CD4-positive, alpha-beta T cell treated with Interleukin-15 for 4 hours (primary cell): ENCODE measurements at places on chromosomes 16 and 17.

DNA sequence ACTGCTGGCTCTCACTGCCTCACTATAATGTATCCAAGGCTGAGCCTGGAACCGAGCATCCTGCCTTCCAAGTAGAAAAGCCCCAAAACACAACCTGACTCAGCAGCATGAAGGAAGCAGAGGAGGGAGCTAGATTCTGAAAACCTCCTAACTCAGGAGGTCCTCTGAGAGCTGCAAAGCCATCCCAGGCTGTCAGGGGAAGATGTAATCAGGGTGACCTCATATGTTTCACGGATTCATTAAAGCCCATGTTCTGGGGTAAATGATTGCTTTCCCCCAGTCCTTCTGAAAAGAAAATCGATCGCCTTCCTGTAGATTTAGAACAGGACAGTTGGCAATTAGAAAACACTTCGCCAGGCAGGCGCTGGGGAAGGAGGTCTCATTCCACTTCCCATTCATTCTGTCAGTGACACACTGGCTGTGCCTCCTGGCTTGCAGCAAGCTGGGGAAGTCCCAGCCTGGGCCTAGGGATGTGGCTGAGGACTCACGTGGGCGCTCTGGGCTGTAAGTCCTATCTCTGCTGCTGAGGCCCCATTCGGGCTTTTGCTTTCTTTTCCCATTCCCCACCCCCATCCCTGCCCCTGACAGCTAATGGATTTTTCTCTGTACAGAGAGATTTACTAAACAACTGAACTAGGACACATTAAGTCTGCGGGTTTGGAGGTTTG lies 75.7 kb upstream of the TMEM132E start:
- DNase-seq, result no peak

GRCh38 chr17:80466188-80466705 lies 10.2 kb downstream of the NPTX1 start:
- no peak for DNase-seq

DNA sequence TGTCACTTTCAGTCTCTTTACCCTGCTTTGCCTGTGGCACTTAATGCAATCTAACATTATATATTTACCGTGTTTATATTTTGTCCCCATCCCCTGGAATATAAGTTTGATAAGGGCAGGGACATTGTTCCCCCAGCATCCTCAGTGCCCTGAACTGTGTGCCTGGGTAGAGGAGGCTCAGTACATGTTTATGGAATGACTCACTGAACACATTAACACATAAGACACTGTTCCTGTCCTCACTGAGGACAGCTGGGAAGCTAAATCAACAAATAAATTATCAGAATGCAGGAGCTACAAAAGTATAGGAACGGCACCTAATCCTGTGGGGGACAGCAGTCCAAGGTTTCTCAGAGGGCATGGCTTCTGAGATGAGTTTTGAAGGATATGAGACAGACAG lies 27.8 kb downstream of the GRIN2A start:
- no peak for DNase-seq

GRCh38 chr17:28749516-28750177 lies 5.8 kb downstream of the TRAF4 start:
- no peak for DNase-seq

DNA sequence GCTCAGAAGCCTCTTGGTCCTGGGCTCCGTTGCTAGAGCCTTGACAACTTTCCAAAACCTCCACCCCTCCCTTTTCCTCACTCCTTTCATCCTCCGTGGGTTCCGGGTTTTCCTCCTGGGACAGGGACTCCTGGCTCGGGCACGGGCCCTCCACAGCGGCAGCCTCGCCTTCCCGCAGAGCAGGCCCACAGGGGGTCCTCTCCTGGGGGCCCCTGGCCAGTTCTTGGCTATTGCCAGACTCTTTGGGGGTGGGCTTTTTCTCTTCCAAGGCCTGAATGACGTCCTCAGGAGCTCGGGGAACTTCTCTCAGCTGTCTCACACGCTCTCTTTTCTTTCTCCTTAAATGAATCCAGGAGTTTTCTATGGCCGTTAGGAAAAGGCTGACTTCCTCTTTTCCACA lies 19.3 kb upstream of the MNT start:
- no peak for DNase-seq

DNA sequence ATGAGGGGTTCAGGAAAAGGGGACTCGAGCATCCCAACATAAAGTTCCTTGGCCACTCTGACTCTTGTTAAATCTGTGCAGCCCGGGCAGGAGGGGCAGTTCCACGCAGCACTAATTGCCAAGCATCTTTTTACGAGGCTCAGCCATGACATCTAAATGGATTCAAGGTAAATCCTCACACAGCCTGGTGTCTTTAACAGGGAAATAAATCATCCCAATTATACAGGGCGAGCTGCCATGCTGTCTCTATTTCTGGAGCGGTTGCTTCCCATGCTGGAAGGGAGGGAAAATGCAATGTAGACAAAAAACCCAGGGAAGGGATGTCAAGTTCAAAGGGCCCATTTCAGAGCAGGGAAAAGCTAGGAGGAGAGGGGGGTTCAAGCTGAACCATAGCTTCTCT lies 110.0 kb downstream of the GAS7 start:
- no peak for DNase-seq

GRCh38 chr16:4982056-4982867 lies 24.1 kb downstream of the SEC14L5 start:
- DNase-seq, result no peak

DNA sequence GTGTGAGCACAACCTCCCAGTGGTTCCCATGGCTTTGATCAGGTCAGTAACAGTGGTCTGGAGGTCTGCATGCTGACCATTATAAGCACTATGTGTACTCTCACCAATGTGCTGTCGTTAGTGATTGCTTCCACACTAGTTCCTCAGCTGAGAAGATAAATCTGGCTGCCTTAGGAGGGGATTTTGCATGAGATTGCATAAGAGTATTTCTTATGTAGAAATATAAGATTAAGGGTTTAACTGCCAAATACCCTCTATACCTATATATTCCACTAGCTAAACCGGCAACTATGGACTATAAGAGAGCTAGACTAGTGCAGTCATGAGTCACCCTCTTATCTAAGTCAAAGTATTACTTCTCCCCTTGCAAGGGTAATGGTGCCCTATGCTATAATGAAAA lies 580.2 kb downstream of the CDH11 start:
- DNase-seq, result no peak

GRCh38 chr17:52477824-52478699 lies 319.5 kb upstream of the CA10 start:
- no peak for DNase-seq

DNA sequence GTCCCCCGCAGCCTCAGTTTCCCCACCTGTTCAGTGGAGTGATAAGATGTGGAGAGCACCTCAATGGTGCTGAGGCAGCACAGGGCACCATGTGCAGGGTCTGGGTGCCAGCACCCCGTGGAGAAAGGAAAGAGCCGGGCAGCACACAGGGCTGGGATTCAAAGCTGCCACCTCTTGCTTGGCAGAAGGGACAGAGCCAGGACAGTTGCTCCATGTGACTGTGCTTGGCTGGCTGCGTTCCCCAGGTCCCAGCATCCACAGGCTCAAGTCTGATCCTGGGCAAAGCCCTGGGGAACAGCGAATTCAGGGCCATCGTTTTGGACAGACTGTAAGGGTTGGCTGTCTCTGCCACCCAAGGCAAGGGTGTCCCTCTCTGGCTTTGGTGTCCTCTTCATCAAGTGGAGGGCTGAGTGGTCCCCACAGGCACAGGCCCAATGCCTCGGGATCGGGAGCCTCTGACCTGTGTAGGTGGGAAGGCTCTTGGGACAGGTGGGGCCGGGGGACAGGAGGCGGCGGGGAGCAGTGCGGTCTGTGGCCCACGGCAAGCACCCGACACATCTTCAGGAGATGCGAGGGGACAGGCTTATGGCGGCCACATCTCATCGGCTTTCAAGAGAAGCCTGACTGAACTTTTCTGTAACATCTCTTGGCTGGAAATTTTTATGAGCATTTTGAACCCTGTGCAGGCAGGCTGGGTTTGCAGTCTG lies 8.5 kb downstream of the ZNF469 start:
- DNase-seq, result no peak

GRCh38 chr16:49742428-49743202 lies 113.3 kb downstream of the ZNF423 start:
- DNase-seq, result no peak

GRCh38 chr17:75876190-75876937 lies 2.0 kb downstream of the TRIM47 start:
- peak; percentile 86 for DNase-seq

GRCh38 chr16:482468-483185 lies 44.9 kb upstream of the CAPN15 start:
- DNase-seq, result no peak

- DNase-seq, result no peak
Measured at GRCh38 chr17:7217113-7217987, 2.3 kb downstream of the DLG4 start.

DNA sequence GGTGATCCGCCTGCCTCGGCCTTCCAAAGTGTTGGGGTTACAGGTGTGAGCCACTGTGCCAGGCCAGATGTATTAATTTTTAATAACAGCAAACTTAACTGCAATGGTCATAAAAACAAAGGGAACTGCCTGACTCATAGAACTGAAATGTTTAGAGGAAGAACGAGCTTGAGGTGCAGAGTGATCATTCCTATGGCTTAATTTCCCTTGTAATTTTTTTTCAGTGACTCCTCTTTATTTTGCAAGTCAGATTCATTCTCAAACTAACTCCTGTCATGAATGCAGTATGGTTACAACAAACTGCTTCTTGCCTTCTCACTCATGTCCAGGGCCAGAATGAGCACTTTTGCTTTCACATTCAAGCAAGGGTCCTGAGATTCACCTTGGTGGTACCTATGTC lies 231.3 kb downstream of the HAPSTR1 start:
- DNase-seq, result no peak

GRCh38 chr17:76893623-76894334 lies 25.6 kb downstream of the MGAT5B start:
- no peak for DNase-seq

GRCh38 chr16:7026639-7027038 lies 306.0 kb upstream of the RBFOX1 start:
- no peak for DNase-seq

DNA sequence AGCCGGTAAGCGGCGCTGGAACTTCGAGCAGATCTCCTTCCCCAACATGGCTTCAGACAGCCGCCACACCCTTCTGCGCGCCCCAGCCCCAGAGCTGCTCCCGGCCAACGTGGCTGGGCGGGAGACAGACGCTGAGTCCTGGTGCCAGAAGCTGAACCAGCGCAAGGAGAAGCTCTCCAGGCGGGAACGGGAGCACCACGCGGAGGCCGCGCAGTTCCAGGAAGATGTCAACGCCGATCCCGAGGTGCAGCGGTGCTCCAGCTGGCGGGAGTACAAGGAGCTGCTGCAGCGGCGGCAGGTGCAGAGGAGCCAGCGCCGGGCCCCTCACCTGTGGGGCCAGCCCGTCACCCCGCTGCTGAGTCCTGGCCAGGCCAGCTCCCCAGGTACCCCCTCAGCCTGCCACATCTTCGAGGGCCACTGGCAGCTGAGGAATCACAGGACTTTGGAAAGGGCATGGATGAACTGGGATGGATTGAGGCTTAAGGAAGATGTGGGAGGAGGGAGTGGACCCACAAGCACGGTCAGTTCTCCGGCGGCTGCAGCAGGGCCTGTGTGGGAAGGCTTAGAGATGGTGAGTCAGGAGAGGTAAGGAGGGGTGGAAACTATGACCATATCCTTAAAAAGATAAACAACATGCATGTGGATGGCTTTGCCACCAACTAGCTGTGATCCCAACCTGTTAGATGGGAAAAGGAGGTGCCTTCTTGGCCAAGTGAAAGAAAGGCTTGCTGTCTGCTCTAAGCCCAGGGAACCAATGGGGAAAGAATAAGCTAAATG lies 3.4 kb upstream of the LLGL2 start:
- DNase-seq, result no peak

DNA sequence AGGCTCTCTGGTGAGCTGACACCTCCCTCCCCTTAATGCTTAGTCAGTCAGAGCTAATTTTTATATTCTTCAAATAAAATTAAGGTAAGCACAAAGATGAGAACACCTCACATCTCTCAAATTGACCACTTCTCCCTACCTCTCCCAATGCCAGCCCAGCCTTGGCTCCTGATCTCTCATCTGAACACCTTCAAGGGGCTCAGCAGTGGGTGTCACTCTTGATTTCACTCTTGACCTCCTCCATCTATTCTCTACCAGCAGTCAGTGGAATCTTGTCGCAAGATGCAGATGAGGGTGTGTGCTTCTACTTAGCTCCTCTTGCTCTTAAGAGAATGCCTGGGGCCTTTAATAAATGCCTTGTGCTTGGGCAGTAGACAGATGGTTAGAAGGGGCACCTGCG lies 309.0 kb upstream of the IRX3 start:
- DNase-seq, result no peak

- DNase-seq, result no peak
Measured at GRCh38 chr17:47279062-47279801, 25.6 kb downstream of the ITGB3 start.

DNA sequence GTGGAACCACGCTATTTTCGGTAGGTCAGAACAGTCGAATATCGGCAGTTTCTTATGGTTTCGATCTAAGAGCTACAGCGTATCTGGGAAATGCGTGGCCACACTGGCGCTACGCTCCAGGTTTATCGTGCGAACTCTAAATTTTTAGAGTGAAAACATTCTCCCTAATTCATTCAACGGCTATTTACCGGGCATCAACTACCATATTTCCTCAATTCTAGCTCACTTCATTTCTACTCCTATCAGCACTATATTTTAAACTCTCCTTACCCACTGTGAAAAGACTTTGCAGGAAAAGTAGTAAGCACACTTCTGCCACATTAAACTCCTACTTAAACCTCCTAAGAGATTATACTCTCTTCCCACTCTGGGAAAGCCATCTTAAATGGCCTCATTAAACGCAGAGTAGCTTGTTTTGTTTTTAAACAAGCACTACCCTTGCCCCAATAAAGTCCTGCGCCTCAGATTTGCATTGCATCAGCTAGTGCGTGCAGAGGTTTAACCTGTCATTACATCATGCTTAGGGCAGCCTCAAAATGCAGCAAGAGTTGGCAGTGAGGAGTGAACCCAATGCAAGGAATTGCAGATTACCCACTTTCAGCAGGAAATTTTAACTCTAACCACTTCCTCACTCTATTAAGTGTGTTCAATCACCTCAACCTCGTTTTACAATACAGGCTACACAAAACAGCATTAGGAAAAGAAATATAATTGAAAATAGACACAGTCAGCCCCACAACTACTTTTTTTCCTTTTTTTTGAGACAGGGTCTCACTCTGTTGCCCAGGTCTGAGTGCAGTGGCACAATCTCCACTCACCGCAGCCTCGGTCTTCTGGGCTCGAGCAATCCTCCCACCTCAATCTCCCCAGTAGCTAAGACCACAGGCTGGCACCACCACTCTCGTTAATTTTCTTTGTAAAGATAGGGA lies 18.8 kb downstream of the SIAH1 start:
- DNase-seq, result peak; percentile 58
